NCI-H446 treated with DMSO at 0.1 percent for 48 hours (cell line): ENCODE measurements at places on chromosomes 13 and 19.

DNA sequence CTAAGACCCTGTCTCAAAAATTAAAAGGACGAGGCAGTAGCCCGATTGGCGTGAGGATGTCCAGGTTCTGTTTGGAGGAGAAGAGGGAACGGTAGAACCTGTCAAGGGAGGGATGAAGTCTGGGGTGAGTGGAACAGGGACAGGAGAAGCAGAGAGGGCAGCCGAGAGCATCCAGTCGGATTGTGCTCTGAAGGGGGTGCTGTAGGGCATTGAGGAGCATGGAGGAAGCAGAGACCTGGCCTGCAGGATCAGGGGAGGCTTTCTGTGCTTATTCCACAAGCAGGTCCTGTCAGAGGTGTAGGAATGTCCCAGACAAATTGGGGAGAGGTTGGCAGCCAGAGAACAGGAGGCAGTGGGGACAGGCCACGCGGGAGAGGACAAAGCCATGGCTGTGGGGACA lies 14.1 kb downstream of the AP2A1 start:
- no peak for DNase-seq

DNA sequence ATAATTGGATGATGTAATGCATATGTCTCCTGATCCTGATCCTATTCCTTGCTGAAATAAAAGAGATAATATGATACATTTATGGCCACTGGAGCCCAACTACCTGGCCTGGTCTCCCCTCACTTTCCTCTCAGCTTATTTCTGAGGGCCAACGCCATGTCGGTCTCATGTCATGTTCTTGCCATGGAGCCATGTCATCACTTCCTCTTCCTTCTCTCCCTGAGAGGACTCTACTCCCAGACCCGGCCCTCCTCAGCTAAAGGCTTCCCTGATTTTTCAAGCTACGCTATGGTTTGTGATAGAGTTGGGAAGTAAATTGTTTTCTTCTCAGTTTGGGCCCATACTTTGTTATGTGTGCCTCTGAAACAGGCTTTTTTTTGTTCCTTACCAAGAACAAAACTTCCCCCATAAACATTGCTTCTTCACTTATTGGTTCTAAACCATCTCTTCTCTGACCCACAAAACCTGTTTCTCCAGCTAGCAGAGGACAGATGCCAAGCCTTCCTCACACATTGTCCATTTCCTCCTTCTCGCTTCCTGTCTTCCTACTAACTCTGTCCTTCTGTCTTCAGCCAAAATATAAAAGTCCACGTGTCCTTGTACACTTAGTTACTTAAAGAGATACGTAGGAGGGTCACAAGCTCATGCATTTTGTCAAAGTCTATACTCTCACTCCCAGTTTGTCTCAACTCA lies 319.9 kb upstream of the DACH1 start:
- no peak for DNase-seq

- no peak for DNase-seq
Observed at GRCh38 chr13:101010100-101010499, 335.5 kb upstream of the TMTC4 start.

GRCh38 chr13:99303863-99304521 lies 3.2 kb downstream of the GPR183 start:
- no peak for DNase-seq

DNA sequence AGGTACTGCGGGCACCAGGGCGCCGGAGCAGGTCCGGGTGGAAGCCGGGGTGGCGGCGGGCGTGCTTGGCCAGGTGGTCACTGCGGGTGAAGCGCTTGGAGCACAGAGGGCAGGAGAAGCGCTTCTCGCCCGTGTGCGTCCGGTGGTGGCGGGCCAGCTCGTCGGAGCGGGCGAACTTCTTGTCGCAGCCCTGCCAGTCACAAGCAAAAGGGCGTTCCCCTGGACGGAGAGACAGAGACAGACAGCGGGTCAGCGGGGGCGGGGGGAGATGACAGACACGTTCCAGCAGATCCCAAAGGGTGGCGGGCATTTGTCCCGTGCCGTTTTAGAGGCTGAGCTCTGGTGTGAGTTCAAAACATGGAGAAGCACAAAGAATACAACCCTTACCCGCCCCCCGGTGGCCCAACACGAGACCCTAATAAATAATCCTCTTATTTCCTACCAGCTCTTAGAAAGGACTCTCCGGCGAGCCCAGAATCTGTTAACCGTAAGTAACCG lies 6.3 kb upstream of the REXO1 start:
- DNase-seq, result no peak

- no peak for DNase-seq
Observed at GRCh38 chr13:110426735-110427134, 119.7 kb downstream of the COL4A2 start.
